ENCODE measurements at places on chromosomes 2 and 18. TPM values are rescaled to one million over a fixed set of nuclear protein-coding genes. Genes with fewer than 3 reads are reported as not detected.

- no peak for DNase-seq
Observed at GRCh38 chr2:180991820-180992219, 11.4 kb downstream of the UBE2E3 start.

NDC80 gene
- 13.0 TPM for polyA plus RNA-seq

DNA sequence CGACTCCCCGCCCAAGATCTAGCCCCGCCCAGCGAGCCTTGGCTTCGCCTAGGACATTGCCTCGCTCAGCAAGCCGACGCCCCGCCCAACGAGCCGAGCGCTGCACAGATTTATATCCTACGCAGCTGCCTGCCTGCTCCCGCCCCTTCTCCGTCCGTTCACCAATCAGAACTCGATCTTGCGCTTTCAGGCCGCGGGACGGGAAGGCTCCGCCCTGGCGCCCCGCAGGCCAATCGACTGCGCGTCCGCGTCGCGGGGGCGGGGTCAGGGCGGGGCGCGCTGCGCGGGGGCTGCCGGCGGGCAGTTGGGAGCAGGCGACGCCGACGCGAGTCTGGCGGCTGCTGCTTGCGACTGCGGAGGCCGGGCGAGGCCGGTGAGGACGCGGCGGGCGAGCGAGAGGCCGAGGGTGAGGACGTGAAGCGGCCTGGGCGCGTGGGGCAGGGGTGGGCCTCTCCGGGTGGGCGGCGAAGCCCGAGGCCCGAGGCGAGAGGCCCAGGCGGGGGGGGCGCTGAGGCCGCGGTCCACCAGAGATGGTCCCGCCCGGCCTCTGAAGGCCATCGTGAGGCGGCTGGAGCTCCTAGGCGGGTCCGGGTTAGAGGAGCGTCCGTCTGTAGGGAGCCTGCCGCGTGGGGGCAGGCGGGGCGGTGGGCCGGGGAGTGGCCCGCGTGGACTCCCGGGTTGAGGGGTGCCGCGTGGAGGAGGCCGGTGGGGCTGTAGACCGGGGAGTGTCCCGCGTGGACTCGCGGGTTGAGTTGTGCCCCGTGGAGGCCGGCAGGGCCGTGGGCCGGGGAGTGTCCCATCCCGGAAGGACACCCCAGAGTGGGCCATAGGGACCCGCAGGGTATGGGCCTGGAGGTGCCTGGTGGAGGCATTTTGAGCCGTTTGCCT is at the start of gene FARP2:
Gene FARP2 (plus strand): TSS at position 303 of the 888 bp plus-strand sequence. CDS start 16,823 bp downstream, outside the sequence.
- peak; percentile 98 for DNase-seq

SP5 gene
- polyA plus RNA-seq = 5.5 TPM

GRCh38 chr18:45106331-45106774 is 425.7 kb downstream of the SETBP1 start:
- DNase-seq = no peak

- no peak for DNase-seq
Observed at GRCh38 chr2:98548920-98549818, 59.1 kb downstream of the COA5 start.

SEPTIN10 gene
- polyA plus RNA-seq = 97.7 TPM

DNA sequence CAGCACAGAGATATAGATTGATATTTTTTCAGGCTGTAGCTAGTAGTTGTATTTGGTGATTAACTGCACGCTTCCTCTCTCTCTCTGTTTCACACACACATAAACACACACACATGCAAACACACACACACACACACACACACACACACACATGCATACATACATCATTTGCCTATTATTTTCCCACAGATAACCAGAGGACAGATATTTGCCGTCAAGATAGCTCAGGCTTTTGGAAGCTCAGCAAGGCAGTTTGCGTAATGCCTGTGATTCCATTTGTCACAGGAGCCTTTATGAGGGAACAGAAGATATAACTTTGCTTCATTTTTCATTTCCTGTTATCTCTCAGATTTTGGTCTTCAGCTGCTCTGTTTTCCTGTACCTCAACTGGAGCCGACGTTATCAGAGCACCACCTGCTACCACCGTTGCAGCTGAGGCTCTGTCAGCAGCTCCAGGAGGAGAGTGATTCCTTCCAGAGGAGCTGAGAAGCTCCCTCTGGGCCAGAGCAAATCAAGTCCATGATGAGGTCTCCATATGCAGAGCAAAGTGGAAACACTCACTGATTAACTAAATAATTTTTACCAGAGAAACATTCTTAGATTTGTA is 341.9 kb upstream of the PIK3C3 start:
- DNase-seq = no peak

NPPC gene
- 2.9 TPM for polyA plus RNA-seq

DNA sequence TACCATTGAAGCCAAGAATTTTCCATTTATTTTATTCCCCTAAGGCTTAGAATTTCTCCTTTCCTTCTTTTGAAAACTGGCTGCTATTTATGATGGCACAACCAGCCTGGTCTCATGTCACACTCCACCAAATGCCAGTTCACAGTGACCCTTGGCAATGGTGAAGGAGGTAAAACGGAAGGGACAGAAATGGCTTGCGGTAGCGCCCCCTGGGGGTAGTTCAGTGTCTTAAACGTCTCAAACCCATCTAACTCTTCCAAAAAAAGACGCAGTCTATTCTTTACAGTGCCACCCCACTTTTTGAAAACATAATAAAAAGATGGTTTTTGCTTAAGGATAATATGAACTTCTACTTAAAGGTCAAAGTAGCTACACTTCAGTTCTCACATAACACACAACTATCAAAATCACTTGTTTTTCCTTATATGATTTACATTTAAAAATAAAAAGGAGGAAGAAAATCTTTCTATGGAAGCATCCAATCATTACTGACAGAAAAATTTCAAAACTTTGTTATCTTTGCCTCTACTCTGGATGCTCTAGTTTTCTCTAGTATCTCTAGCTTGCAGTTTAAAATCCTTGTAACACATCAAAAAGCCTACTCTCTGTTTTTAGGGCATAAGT is 28.0 kb downstream of the PNO1 start:
- DNase-seq = no peak

GRCh38 chr18:25167612-25168410 is 184.2 kb downstream of the ZNF521 start:
- no peak for DNase-seq

GRCh38 chr2:44740678-44741077 is 200.8 kb upstream of the SIX3 start:
- DNase-seq = no peak

- DNase-seq = no peak
Observed at GRCh38 chr2:26563686-26564085, 77.5 kb downstream of the CIB4 start.

DNA sequence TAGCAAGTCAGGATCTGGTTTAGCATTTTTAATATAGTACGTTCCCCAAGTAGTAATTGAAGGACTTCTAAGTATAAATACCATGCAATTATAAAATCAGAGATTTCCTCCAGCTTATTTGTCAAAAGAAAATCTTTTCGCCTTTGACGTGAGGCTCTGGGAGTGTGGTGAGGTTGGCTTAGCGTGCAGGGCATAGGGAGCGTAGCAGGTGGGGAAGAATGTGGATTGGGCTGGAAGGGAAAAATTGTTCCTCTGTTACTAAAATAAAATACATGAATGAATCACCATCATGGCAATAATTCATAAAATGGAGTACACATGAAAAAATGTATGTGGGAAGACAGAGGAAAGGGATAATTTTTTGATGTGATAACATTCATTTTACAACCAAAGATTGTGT is 5.4 kb upstream of the IL1RL2 start:
- no peak for DNase-seq

GRCh38 chr2:106339132-106339531 is 129.1 kb downstream of the RGPD3 start:
- no peak for DNase-seq

GRCh38 chr2:59654710-59655109 is 898.7 kb downstream of the BCL11A start:
- peak; percentile 12 for DNase-seq

GAL3ST2 gene
- polyA plus RNA-seq = 0.17 TPM

DNA sequence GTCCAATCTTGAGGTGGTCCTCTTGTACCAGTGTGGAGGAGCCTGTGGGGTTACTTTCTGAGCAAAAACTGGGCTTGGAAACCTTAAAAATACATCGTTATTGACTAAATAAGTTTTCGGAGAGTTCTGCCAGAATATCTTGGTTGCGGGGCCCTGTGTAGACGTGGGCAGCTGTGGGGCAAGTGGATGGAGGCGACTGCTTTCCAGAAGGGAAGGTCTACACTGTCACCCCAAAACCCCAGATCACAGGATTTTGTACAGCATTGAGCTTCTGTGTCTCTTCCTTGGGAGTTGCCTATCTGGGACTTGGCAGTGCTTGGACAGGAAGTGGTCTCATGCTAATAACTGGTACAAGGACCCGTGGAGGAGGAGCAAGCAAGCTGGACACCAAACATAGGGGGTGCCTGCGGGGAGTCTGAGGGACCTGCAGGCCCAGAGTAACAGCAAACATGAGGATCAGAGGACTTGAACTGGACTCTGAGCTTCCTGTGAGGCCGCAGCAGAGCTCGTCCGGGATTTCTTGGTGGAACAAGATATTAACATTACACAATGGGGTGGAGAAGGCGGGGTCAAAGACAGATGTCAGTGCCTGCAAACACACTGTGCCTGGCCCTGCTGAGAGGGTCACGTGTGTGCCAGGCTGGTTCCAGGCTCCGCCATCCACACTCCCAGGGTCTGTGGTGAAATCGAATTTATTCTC is 48.0 kb upstream of the CTLA4 start:
- DNase-seq = no peak

CCDC148 gene
- polyA plus RNA-seq = 0.22 TPM

IL36RN gene
- not detected for polyA plus RNA-seq

- DNase-seq = no peak
Observed at GRCh38 chr18:59960272-59960671, 60.5 kb downstream of the PMAIP1 start.

GRCh38 chr2:121803503-121803902 is 48.1 kb downstream of the TSN start:
- DNase-seq = no peak

NT5C1B gene
- not detected for polyA plus RNA-seq

- DNase-seq = peak; percentile 79
Observed at GRCh38 chr18:7038330-7038851, 79.2 kb downstream of the LAMA1 start.

- no peak for DNase-seq
Observed at GRCh38 chr2:127672341-127673224, 2.7 kb downstream of the LIMS2 start.

PDE1A gene
- 22.1 TPM for polyA plus RNA-seq

DNA sequence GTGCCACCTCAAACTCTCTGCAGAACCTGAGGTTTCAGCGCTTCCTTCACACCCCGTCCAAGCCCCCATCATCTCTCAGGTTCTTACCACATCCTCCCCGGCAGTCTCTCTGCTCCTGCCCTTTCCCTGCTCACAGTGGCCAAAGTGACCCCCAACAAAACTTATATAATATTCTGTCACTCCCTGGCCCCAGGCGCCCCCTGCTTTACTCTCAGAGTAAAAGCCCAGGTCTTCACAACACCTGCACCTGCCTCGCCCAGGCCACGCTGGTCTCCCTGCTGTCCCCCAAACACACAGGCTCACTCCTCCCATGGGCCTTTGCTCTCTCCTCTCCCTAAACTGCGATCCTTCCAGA is 6.4 kb downstream of the ITGB1BP1 start:
- no peak for DNase-seq

DYNC2LI1 gene
- 16.7 TPM for polyA plus RNA-seq

ALPI gene
- polyA plus RNA-seq = not detected

PMAIP1 gene
- 23.8 TPM for polyA plus RNA-seq
